ENCODE measurements at places on chromosomes 12 and 14.

- no peak for DNase-seq
Measured at GRCh38 chr14:90760591-90761316, 55.5 kb downstream of the TTC7B start.

- no peak for DNase-seq
Measured at GRCh38 chr12:63410197-63410596, 258.1 kb downstream of the DPY19L2 start.

DNA sequence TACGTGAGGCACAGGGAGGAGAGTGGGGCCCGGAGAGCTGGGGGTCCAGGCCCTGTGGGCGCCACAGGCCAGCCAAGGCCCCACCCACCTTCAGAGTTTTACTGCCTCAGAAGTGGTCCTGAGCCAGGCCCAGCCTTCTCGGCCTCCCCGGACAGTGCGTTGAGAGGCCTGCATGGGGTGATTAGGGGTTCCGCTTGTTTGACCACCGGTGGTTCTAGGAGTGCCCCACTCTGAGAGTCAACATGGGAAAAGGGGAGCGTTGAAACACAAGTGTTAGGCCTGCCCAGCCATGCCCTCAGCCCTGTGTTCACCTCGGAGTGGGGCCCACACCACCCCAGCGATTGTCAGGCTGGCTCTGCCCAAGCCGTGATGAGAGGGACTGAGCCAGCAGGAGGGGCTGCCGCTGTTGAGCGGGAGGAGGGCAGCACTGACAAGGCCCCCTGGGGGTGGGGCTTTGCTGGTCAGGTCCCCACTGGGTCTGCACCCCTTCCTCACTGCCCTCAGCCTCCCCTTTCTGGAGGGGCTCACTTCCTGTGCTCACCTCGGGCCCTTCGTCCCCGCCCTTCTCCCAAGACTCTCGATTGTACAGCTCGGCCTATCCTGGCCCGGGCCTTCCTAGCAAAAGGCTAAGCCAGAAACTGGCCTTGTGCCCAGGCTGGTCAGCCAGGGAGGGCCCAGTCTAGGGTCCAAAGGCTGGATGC, 4.8 kb downstream of the CKB start:
- no peak for DNase-seq

DNA sequence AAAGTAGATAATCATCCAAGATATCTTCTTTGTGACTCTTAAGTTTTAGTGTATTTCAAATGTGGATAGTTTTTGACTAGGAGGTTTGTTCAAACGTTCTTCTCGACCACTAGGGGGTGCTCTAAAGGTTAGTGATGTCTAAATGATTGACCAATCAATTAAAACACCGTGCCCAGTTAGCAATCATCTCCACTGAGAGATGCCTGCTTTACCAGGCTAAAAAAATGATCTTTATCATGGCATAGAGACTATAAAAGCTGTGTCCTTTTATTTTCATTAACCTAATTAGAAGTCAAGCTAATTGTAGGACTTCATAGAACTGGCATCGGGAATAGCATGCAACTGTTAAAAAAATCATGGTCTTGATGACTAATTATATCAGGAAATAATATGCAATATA, 153.9 kb downstream of the PRKCH start:
- DNase-seq = no peak

- DNase-seq = no peak
Measured at GRCh38 chr14:98008381-98009113, 1211.4 kb downstream of the VRK1 start.

GRCh38 chr14:95509495-95509894, 7.0 kb downstream of the SYNE3 start:
- DNase-seq = no peak

DNA sequence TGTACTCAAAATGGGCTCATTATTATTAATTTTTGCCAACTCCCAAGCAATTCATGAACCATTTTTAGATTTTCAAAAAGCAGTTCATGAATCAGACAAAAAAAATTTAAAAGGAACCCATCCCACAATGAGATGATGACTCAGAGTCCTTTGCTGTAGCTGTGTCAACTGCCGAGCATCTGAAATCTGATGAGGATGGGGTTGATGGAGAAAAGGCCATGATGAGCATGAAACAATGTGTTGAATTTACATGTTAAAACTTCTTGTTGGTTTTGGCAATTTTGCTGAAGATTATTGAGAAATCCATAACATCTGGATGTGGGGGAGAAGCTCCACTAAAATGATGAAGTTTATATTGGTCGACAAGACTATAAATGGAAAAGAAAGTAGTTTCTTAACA, 378.0 kb downstream of the FOXG1 start:
- DNase-seq = no peak

GRCh38 chr12:84789184-84789583, 123.4 kb downstream of the SLC6A15 start:
- no peak for DNase-seq

- no peak for DNase-seq
Measured at GRCh38 chr12:91493308-91493707, 310.7 kb upstream of the DCN start.

GRCh38 chr14:26709019-26709418, 111.2 kb upstream of the NOVA1 start:
- no peak for DNase-seq

DNA sequence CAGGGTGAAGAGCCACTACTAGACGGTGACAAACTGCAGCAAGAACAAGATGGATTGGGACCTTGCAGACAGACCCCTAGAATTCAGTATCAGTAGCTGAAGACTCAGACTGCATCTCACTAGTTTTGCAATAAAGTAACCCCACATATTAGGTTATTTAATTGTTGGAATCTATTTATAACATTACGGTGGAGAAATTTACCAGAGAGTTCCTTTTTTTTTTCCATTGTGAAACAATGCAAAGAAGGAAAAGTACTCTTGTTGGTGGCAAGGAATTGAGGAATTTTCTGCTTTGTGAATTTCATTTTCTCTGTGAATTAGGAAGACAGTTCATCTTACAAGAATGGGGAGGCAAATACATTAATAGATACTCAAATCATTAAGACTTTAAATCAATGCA, 185.7 kb upstream of the PPFIA2 start:
- DNase-seq = no peak

- no peak for DNase-seq
Measured at GRCh38 chr14:45246691-45247090, 6.3 kb downstream of the MIS18BP1 start.

- no peak for DNase-seq
Measured at GRCh38 chr12:2287151-2287550, 234.4 kb downstream of the CACNA1C start.

- DNase-seq = no peak
Measured at GRCh38 chr14:101761881-101762529, 496 bp downstream of the PPP2R5C start.

GRCh38 chr12:120843472-120843871, 60.7 kb downstream of the SPPL3 start:
- no peak for DNase-seq

- DNase-seq = no peak
Measured at GRCh38 chr12:97398704-97399103, 63.9 kb upstream of the RMST start.

DNA sequence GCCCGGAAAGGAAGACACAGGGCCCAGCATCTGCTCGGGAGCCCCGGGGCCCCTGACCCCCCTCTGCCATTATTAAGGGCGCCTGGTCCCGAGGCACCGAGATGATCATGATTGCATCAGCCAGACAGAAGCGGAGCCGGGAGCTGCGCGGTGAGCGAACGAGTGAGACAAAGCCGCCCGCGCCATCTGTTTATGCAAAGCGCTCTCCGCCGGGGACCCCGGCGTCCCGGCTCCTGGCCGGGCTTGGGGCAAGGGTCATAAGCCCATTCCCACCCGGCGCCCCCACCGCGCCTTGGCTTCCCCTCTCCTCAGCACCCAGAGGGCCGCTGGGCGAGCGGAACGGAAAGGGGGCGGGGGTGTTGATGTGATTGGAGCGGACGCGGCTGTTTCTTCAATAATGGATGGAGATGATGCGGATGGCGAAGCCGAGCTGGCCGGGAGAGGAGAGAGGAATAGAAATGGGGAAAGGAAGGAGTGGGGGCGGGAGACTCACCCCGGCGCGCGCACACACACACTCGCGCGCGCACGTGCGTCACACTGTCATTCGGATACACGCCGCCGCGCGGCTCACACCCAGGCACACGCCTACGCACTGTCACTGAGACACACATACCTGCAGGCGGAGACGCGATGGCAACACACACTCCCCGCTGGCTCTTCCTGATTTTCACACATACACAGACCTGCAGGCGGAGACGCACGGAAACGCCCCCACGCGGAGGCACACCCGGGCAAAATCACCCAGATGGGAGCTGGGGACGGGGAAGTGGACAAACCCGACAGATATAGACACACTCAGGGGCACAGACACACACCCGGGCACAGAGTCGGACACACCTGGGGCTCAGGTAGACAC, 10.7 kb downstream of the STAC3 start:
- no peak for DNase-seq

GRCh38 chr14:50999726-51000125, 55.4 kb upstream of the PYGL start:
- no peak for DNase-seq

- no peak for DNase-seq
Measured at GRCh38 chr12:117098024-117098360, 1.2 kb downstream of the TESC start.

- DNase-seq = no peak
Measured at GRCh38 chr14:57403521-57403864, 13.1 kb downstream of the NAA30 start.

DNA sequence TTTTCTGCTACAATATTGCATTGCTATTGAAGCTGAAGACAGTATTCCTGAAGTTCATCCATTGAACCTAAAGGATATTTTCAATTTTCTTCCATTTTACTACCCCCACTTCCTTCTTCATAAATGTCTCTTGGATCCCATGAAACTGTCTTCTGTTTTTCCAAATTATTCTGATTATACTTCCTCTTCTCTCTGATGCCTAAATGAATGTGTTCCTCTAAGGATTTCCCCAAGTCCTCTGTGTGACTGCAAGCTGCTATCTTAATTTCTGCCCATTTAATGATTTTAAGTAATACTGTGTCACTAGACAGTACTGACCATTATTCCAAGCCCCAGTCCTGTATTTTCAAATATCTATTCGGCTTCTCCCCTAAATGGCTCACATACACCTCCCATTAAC, 102.9 kb downstream of the TAOK3 start:
- DNase-seq = no peak

GRCh38 chr12:89840162-89840922, 131.7 kb upstream of the ATP2B1 start:
- no peak for DNase-seq

DNA sequence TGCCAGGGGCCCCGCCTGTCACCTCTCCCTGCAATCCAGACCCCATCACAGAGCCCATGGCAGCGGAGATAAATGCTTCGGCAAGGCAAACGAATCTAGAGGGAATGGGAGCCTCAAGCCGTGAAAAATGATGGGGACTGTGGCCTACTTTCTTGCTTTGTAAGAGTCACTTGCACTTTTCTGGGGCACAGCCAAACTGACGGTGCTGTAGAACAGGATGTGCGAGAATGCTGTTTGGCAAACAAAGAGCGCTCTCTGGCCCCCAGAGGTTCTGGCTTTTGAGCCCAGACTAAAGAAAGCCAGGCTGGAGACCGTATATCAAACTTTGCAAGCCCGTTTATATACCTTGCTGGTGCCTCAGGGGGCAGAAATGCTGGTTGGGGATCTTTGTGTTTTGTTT, 108.7 kb downstream of the CACNA1C start:
- DNase-seq = no peak

- no peak for DNase-seq
Measured at GRCh38 chr12:46933947-46934346, 108.2 kb upstream of the SLC38A4 start.

DNA sequence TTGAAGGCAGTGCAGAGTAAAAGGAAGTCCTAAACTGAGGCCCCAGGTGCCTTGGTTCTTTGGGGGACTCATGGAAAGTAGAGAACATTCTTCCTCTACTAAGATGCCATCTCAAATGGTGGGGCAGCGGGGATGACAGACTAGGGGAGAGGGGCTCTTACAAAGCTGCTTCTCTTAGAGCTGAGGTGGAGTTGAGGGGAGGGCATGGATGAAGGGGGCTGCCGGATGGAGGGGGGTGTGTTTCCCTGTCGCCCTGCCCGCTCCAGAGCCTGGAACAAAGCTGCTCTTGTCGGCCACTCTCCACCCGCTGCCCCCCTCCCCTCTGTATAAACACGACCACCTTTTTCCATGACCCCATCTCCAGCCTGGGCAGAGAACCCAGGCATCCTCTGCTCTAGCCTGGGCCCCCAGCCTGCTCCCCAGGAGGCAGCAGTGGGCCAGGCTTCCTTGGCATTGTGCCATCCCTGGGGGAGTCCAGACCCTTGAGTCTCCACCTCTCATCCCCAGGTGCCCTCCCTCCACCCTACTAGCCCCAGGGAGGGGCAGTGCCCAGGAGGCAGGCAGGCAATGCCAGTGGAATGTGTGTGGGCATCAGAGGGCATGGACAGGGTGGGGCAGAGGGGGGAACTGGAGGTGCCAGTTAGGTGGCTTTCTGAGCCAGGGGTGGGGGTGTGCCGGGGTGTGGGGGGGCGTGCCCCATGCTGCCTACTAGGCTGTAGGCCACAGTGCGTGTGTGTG, 1.7 kb downstream of the RARG start:
- no peak for DNase-seq

DNA sequence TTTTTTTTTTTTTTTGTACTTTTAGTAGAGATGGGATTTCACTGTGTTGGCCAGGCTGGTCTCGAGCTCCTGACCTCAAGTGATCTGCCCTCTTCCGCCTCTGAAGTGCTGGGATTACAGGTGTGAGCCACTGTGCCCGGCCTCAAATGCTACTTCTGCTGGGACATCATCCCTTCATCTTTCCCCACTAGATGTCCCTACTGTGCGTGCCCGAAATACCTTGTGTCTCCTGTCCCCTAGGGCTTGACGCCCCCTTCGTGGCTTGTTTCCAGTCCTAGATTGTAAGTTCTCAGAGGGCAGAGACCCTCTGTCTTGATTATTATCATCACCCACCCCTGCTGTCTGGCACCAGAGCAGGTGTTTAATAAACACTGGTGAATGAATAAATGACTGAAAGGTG, 14.9 kb downstream of the CCDC63 start:
- no peak for DNase-seq

DNA sequence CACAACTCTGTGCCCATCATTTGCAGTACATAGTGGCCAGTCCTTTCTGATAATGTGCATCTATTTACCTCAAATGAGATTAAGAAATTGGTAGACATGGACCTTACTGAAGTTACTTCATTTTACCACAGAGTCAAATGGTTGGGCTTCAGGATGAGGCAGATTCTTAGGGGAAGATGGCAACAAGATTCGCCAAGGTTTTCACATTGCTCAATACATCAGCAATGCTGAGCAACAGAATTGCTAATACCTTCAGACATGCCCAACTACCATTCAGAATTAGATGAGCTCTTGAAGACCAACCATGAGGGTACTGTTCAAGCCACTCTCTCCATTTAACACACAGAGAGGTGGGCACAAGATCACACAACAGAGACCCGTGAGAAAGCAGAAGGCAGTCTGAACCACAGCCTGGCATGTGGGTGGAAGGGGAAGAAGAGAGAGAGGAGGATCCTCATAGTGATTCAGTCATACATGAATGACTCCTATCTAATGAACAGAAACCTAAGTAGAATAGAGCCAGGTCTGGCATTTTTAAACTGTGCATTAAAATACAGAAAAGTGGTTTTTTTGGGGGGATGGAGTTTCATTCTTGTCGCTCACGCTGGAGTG, 28.5 kb downstream of the CPM start:
- DNase-seq = no peak

- no peak for DNase-seq
Measured at GRCh38 chr12:106010741-106011140, 128.0 kb downstream of the NUAK1 start.

GRCh38 chr12:49553512-49554088, 14.3 kb downstream of the MCRS1 start:
- no peak for DNase-seq

Measured in type B pancreatic cell (in vitro differentiated cells).